Central memory CD8-positive, alpha-beta T cell (primary cell): ENCODE measurements at places on chromosomes 6 and 20.

DNA sequence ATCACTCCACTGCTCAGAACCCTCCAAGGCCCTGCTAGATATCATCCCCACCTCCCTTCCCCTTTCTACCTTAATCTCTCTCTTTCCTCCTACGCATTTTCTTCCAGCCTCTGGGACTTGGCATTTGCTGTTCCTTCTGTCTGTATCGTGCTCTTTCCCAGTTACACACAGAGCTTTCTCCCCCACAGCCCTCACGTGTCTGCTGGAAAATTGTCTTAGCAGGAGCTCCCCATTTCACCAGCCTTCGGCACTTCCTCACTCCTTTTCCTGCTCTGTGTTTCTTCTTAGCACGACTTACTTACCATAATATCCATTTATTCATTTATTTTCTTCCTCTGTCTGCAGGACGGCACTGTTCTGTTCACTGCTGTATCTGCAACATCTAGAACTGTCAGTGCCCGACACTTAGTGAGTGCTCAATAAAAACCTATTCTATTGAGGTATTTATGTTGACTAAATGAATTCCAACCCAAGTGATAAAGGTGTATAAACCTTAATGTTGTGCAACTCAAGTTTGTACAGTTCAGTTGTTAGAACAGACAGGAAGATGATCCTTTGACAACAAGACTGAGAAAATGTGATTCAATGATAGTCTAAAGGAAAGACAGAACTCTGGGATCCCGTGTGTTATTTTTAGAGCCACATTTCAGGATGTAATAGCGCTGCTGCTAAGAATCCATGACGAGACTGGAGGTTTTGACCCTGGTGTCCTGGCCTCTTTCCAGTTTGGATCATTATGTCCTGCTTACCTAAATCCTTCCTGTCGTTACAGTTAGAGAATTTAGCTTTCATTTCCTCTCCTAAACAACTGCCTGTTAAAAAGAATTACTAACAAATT is 170.1 kb upstream of the LAMP5 start:
- DNase-seq, result no peak

DNA sequence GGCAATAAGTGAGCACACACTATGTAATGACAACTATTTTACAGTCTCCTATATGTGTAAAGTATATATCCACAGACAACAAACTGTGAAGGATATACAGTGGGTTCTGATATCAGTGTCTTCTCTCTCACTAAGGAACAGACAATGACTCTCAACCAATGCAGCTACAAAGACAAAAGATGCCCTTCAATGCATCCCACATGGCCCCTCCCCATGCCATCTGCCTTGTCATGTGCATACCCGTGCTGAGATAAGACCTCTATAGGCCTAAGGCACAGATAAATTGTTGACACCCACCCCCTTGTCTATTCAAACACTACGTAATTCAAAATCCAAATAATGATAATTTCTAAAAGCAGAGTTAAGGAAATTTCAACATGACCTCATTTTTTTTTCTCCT is 1123.5 kb upstream of the MAP3K7 start:
- DNase-seq, result no peak

- DNase-seq, result peak; percentile 24
These were observed 38.4 kb upstream of the ARHGAP18 start for GRCh38 chr6:129748212-129748900.

DNA sequence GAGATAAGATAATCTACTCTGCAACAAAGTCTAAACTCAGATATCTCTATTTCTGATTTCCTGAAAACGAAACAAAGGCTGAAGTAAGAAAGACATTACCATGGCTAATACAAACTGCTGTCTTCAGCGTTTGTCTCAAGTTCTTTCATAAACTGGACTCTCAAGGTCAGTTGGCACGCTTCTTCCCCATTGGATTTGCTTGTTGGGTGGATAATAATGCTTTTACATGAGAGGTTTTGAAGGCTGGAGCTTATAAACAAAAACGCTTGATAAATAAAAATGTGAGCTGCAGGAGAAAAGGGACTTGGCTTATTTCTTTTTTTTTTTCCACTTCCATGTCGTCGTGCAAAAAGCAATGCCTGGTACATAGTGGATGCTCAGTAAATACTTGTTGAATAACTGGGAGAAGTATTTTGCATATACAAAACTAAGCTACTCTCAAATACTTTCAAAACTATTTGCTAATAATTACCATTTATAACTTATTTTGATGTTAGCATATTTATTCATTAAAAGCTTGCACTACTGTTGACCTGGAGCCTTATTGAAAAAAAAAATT is 65.7 kb upstream of the EEF1A1 start:
- DNase-seq, result no peak

DNA sequence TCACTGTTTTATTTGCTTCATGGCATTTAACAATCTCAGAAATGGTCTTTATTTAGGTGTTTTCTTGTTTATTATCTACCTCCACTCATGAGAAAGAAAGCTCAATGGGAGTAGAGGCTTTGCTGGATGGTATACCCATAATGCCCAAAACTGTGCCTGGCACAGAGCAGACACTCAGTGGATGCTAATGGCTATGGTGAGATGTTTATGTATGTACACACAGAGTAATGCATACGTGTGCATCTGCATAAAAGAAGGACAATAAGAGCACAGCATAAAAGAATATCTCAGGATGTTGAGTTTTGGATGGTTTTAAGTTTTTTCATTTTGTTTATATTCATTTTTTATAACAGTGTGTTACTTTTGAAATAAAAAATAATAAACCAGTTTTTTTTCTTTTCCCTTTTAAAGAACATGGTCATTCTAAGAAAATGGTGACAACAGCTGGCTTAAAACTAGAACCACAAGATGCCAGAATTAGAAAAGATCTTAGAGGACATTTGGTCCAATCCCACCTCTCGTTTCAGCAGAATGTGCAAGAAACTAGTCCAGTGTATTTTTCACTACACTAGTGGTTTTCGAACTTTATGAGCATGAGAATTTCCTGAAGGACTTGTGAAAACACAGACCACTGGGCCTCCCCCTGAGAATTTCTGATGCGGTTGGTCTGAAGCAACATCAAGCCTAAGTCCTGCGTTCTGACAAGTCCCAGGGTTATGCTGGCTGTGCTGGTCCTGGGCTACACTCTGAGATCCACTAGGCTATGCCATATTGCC is 131.9 kb downstream of the FYN start:
- DNase-seq, result no peak

- no peak for DNase-seq
These were observed 232.8 kb downstream of the GRIK2 start for GRCh38 chr6:101626269-101626668.

DNA sequence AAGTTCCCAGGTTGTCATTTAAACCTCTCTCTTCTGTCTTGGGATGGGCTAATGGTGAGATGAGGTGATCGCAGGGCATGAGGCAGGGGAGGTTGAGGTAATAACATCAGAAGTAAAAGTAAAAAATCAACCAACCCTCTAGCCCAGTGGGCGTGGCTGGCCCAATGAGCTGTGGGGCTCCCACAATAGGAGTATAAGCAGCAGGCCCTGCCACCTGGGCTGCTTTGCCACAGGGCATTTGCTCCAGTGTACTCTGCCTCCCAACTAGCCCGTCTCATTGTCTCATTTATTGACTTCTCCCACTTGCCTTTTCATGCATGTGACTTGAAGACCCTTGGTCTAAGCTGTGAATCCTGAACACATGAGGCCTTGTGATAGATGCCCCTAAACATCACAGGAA is 62.8 kb downstream of the PHACTR3 start:
- DNase-seq, result no peak

GRCh38 chr6:2218866-2219265 is 26.5 kb downstream of the GMDS start:
- DNase-seq, result no peak
